Lower lobe of right lung (tissue), 2 donors: ENCODE measurements at places on chromosomes 6 and 20. TPM values are rescaled to one million over a fixed set of nuclear protein-coding genes. Genes with fewer than 3 reads are reported as not detected.

Gene RNF5
- 44.9 TPM for total RNA-seq

Gene VGLL2
- not detected for total RNA-seq

Gene GSTA2
- 4.8 TPM for total RNA-seq

Gene UBE3D
- total RNA-seq = 5.3 TPM

DNA sequence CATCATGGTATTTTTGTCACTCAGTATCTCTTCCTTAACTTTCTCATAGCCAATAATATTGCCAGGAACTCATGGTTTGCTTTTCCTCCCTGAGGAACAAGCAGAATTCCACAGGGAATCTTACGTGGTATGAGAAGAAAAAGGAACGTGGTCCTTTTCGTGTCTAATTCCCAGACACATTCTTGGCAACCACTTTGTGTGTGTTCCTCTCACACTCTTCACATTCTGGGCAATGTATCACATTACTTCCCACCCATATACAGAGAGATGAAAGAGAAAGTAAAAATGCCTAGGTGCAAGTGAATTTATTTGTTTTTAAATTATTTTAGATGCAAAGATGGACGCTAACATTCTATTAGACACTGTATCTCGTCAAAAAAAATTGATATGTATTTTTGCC, 102.7 kb downstream of the PTPRK start:
- no peak for DNase-seq

GRCh38 chr20:62168061-62168460, 14.8 kb upstream of the MTG2 start:
- DNase-seq = no peak
